Stimulated activated naive CD8-positive, alpha-beta T cell treated with anti-CD3 and anti-CD28 coated beads, Interleukin-15, Interleukin-2, amounts not matched to agents 100 U/mL and 50 U/mL, for 24 hours (primary cell): ENCODE measurements at places on chromosomes 6 and 20.

GRCh38 chr20:8471465-8471864 lies 339.4 kb downstream of the PLCB1 start:
- DNase-seq: no peak

DNA sequence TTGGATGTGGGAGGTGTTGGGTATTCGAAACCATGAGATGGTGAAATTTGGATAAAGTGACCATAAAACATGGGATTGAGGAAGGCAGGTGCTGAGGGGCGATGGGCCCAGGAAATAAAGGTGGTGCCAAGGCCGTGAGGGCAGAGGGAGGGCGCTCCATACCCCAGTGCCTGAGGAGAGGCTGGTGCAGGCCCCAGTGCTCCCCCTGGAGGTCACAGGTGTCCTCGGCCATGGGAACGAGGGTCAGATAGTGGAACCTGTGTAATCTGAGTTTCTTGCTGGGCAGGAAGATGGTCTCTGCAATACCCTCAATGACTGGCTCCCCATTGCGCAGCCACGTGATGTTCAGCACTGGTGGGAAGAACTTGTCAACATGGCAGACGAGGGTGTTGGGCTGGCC lies 16.2 kb downstream of the HLA-DPB1 start:
- peak; percentile 80 for DNase-seq

DNA sequence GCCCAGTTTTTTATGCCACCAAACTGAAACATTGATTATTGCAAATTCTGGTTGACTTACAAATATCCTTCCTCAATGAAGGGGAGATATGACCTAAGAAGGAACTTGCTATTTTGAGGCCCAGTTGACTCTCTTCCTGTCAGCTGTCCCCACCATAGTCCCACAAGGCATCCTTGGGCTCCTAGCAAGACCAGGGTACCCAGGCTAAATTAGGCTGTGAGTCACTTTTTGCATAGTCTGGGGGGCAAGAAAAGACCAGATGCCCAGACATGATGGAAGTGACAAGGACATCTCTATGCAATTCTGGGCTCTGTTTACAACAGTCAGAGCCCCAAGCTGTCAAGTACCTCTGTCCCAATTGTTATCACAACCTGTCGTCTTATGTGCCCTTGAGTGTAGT lies 31.8 kb upstream of the MAFB start:
- DNase-seq: no peak

- DNase-seq: no peak
These were observed 26.7 kb downstream of the ZNF337 start for GRCh38 chr20:25669826-25670422.

GRCh38 chr20:41275301-41275731 lies 42.2 kb downstream of the ZHX3 start:
- no peak for DNase-seq

GRCh38 chr6:64357430-64357829 lies 721.8 kb downstream of the PHF3 start:
- no peak for DNase-seq

- peak; percentile 62 for DNase-seq
These were observed 138.7 kb upstream of the SASH1 start for GRCh38 chr6:148203970-148204369.

DNA sequence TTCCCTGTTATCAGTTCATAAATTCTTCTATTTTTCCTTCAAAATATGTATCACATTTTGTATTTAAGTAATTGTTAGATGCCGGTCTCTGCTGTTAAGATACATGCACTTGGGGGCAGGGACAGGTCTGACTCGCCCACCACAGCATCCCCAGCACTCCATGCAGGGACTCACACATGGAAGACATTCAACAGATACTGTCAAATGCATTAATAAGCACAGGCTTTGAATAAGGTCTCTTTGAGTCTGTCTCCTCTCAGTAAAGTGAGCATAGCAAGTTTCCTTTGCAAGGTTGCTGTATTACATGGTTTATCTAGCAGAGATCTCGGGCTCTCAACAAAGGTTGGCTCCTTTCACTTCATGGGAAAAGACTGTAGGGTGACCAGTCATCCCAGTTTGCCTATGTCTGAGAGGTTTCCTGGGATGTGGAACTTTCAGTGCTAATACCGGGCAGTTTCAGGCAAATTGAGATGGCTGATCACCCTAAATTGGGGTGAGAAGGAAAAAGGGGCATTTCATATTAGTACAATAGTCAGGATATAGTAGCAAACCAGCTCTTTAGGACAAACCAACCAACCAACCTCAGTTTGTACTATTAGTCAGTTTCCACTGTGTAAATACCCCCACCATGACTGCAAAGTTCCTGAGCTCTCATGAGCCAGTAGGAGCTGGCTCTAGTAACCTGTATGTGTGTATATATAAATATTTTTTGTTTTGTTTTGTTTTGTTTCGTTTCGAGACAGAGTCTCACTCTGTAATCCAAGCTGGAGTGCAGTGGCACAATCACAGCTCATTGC lies 15.0 kb downstream of the JPH2 start:
- no peak for DNase-seq

DNA sequence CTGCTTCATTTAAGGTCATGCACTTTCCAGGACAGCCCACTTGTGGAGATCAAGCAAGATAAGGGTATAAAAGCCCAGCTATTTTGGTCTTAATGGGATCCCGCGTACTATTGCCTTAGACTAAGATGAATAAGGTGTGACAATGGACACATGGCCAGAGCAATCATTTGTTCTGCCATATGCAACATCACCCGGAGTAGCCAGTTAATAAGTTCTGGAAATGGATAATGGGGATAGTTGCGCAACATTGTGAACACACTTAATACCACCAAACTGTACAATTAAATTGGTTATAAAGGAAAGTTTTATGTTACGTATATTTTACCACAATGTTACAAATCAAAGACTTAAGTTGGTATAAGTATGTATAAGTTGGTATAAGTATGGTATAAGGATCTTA lies 674.5 kb downstream of the HDGFL1 start:
- DNase-seq: no peak

- DNase-seq: no peak
These were observed 80.3 kb upstream of the CNKSR3 start for GRCh38 chr6:154590756-154591155.

- DNase-seq: no peak
These were observed 636 bp downstream of the RTF2 start for GRCh38 chr20:56469077-56469449.

DNA sequence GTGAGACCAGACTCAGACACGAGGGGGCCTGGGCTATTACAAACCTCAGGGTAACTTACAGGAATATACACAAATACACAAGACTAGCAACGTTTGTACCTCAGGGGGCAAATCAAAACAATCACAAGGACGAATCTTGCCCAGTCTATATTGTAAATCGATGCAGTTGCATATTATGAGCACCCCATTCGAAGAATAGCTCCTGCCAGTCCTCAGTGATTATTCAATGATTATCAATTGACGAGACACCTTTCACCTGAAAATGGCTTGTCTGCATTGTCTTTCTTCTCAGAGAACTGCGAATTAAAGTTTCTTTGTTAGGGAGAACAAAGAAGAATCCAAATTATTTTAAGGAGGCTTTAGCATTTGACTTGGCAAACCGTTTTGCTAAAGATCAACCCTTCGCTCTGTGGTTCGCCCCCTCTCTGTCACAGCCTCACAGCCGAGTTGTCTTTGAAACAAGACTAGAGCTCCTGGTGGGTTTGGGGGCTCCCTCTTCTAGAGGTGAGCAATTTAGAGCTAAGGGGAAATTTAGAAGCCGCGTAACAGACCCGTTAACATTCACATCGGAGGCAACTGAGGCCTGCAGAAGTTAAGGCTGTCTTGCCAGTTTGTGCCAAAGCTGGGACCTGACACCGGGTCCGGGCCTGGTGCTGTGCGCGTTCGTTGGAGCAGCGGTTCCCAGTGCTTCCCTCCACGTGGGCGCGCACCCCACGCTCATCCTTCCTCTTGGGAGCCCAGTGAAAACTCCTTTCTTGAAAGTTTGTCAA lies 24.9 kb upstream of the MAP3K7 start:
- no peak for DNase-seq

GRCh38 chr6:154111025-154111424 lies 72.0 kb downstream of the OPRM1 start:
- no peak for DNase-seq

- DNase-seq: no peak
These were observed 256.9 kb downstream of the CDH26 start for GRCh38 chr20:60214901-60215815.

DNA sequence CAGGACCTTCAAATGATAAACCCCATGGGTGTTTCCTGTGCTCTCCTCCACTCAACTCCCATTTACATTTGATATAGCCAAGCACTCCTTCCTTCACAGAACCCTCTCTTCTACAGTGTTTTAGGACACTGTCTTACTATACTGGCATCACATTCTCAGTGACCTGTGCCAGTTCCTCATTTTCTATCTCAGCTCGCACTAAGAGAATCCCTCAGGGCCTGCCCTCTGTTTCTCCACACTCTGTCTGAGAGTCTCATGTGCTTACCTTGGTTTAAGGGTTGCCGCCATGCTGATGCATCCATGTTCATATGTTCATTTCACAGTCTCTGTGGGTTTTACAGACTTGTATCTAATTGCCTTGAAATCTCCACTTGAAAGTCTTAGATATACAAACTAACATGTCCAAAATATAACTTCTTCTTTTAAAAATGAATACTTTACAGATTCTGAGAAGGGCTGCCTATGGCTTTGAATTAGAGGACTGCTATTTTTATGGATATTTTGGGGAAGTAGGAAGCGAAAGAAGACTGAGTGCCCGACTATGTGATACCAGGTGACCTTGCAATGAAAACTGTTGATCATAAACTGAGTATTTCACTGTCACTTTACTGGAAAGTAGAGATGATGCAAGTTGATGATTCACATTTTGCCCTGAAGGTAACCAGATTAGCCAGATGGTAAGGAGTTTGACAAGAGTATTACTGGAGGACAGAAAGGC lies 153.1 kb upstream of the SIM1 start:
- no peak for DNase-seq

DNA sequence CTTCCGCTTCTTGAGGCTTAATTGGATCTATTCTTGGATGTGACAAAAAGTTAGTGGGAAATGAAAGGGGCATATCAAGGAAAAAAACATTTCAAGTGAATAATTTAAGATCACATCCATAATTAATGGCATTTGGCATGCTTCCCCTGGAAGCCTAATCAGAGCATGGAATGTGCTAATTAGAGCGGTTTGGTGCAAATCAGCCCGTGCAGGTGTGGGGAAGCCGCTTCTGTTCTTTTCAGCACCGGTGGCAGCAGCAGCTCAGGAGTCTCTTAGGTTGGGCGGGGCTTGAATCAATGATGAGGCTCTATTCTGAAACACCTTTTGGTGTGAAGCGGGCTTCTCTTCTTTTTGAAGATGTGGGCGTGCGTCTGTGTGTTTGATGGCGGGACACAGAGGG lies 301.2 kb downstream of the LRFN2 start:
- no peak for DNase-seq

DNA sequence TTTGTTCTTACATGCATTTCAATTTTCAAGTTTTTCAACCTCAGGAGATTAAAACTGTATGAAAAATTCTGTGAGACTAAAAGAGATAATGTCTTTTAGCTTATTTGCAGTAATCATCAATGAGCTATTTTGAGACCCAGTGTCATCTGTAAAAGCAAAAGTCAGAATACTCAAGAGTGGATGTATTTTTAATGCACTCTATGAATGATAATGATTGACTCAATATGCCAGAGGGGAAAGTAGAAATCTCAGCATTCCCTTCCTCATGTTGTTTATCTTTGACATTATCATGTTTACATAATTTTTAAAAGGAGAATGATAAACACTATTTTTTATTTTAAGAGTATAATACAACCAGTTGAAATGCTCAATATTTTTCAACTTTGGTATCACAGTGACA lies 162.1 kb downstream of the MMUT start:
- DNase-seq: no peak

DNA sequence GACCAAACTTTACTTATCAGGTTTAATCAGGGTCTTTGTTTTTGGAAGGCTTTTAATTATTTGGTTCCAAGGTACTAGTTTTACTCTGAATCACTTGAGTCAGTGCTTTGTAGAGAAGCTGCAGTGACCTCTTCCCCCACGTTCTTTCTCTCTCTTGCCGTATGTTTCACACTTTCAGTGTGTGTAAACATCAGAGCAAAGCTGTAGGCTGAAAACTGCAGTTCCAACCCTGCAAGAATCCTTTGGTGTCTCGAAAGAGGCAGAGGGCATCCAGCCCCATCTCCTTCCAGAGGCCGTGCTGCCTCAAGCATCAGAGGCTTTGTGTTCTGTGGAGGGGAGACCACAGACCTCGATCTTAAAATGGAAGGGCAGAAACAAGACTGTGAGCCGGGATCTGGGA lies 42.1 kb downstream of the CFAP61 start:
- DNase-seq: no peak

GRCh38 chr6:112841553-112842329 lies 494.6 kb downstream of the RFPL4B start:
- DNase-seq: no peak

GRCh38 chr20:59818911-59819310 lies 114.5 kb downstream of the SYCP2 start:
- DNase-seq: no peak

DNA sequence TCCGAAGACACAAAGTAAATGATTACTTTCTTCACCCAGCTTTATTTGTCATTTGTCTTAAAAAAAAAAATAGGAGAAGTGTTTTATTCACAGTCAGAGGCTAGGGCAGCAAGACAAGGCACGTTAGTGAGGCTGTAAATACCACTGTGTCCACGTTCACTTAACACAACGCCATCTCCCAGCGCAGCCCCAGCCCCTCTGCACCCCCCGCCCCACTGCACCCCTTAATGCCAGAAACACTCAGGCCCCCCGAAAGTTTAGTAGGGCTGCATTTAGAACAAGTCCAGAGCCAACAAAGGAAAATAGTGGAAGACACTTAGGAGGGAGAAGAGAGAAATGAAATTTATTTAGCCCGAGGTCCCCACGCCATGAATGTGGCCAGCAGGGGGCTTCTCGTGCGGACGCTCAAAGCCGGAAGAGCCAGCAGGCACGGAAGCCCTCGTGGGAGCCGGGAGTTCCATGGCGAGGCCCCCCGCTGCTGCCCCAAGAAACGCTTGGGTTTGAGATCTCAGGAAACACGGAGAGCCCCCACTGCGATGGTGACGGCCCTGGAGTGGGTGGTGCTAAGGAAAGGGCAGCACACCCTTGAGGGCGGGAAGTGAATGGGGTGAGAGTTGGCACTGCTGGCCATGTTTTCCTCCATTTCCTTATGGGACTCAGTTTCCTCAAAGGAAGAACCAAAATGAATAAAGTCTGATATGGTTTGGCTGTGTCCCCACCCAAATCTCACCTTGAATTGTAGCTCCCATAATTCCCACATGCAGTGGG lies 50.2 kb downstream of the IYD start:
- DNase-seq: peak; percentile 75
